Fibroblast of skin of right quadriceps (primary cell): ENCODE measurements at places on chromosomes 12 and 14.

- no peak for DNase-seq
Measured at GRCh38 chr14:89370781-89371180, 46.3 kb downstream of the FOXN3 start.

- DNase-seq = no peak
Measured at GRCh38 chr12:126617312-126617711, 1552.1 kb downstream of the AACS start.

GRCh38 chr12:132188916-132189325 lies 44.7 kb downstream of the NOC4L start:
- DNase-seq = no peak

- peak; percentile 1 for DNase-seq
Measured at GRCh38 chr14:93431036-93431670, 414 bp downstream of the UNC79 start.

- no peak for DNase-seq
Measured at GRCh38 chr14:80955416-80955941, at the start of gene TSHR. Gene TSHR, plus strand, starts transcription at chr14:80955621. Its CDS starts 60 bp downstream, at chr14:80955681.

DNA sequence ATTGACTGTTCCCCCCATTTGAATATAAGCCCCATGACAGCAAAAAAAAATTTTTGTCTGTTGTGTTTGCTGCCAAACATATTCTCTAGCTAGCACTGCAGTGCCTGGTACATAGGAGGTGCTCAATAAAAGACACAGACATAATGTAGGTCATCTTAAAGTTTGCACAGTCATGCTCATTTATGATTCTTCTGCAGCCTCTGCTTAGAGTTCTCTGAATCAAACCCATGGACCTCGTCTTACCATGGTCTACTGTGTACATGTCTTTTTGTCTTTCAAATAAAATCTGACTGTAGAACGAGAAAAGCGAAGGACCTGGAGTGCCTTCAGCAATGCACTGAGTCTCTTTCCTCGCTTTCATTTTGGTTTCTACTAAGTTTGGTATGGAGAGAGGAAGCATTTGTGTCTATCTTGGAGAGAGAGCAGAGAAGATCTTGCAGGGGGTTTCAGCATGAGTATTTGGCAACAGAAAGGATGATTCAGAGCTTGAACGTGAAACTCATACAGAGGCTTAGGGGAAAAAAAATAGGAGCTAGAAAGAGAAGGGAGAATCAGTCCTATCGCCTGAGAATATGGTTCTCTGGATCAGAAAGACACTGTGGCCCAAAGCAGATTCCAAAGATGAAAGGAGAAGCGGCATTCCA lies 38.8 kb upstream of the TMCC3 start:
- peak; percentile 62 for DNase-seq
